ENCODE measurements at places on chromosomes 12 and 14. TPM values are rescaled to one million over a fixed set of nuclear protein-coding genes. Genes with fewer than 3 reads are reported as not detected.

Gene MED13L
- 17.1 TPM for polyA plus RNA-seq

- no peak for DNase-seq
These were observed 493.1 kb upstream of the CCDC196 start for GRCh38 chr14:65993103-65993502.

- DNase-seq = no peak
These were observed 5.0 kb upstream of the SLC38A4 start for GRCh38 chr12:46830731-46831334.

- DNase-seq = peak; percentile 43
These were observed 23.0 kb downstream of the FAM222A start for GRCh38 chr12:109736552-109737108.

GRCh38 chr12:44551631-44552030, 324.5 kb downstream of the NELL2 start:
- no peak for DNase-seq

Gene TMEM30B
- polyA plus RNA-seq = 0.15 TPM

GRCh38 chr12:41264281-41264680, 76.2 kb downstream of the PDZRN4 start:
- peak; percentile 36 for DNase-seq

Gene KCNH3
- 3.2 TPM for polyA plus RNA-seq

DNA sequence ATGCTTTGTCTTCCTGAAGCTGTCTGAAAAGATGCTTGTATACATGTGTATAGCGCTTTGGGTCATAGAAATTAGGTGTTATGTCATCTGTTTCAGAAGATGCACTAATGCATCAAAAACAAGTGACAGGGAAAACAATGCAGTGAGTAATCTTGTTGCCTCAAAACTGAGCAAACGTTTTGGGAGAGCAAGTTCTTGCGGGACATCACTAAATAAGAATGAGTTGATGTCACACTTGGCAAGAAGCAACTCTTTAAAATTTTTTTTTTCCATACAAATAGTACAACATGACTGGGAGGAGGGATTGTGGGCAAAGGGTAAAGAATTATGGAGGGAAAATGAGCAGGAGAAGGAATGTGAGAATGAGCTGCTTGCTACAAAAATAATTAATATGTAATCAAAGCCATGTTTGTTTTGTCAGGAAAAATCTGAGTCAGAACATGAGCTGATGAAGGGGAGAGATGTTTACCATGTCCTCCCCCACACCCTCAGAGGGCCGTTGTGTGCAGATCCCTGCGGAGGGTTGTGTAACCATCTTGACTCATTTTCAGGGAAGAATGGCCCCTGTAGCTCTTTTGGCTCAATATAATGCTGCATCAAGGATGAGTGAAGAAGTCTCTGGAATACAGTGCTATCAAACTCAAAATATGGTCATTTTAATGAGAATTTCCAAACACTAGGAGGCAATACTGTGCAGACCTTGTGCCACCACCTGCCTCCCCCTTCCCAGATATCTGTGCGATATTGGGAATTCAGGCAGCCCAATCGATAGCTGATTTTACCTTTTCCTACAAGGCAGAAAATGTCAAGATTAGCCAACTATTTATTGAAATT, 41.4 kb downstream of the BORCS5 start:
- no peak for DNase-seq

Gene OR4E2
- not detected for polyA plus RNA-seq

DNA sequence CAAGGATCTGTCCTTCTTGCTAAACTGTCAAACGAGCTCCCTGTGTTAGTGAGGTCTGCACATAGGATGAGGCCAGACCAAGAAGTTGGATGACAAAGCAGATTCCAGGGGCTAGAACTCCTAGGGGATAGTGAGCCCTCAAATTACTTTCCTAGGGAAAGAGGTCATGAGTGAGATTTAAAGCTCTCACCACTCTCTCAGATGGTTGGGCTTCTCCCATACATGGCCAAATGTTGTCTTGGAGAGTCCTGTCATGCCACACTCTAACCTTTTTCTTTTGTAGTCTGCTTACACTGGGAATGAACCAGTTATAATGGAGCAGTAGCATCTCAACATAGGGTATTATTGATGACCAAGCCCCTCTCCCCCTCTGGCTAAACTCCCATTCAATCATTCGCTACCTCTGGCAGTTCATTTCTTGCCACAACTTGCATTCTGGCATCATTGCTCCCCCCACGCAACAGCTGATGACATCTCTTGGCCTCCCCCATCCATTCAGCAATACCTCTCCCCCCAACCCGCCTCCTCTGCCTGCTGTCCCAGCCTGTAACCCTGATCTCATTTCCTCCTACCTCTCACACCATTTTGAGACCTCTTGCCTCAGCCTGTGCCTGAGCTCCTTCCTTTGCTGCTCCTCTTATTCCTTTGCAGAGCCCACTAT, 64.7 kb upstream of the CISTR start:
- DNase-seq = no peak

Gene OTOGL
- polyA plus RNA-seq = 0.97 TPM

GRCh38 chr12:119957135-119957534, 31.9 kb upstream of the BICDL1 start:
- DNase-seq = no peak

GRCh38 chr12:954741-955140, 5.2 kb upstream of the RAD52 start:
- no peak for DNase-seq

- DNase-seq = no peak
These were observed 65.9 kb downstream of the FGD6 start for GRCh38 chr12:95151406-95151805.

Gene FAM186B
- 0.16 TPM for polyA plus RNA-seq

Gene DENND5B
- 5.3 TPM for polyA plus RNA-seq

- no peak for DNase-seq
These were observed 22.5 kb upstream of the WSCD2 start for GRCh38 chr12:108106599-108106998.

Gene KRT4
- not detected for polyA plus RNA-seq

DNA sequence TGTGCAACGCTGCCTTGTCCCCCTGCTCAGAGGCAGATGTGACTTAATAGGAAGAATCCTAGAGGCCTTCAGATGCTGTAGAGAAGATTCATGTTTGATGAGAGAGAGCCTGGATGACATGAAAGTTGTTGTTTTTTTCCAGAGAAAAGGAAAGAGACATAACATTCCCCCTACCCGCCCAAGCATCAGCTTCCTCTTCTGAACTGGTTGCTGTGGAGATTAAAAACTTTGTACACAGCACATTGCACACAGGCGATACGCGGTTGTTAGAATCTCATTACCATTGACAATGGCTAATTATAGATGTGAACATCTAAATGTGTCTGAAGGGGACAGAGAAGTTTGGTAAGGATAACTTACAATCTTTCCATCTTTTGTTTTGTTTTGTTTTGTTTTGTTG, 13.6 kb upstream of the ETFBKMT start:
- no peak for DNase-seq

- no peak for DNase-seq
These were observed 12.9 kb downstream of the USP30 start for GRCh38 chr12:109065154-109065852.

DNA sequence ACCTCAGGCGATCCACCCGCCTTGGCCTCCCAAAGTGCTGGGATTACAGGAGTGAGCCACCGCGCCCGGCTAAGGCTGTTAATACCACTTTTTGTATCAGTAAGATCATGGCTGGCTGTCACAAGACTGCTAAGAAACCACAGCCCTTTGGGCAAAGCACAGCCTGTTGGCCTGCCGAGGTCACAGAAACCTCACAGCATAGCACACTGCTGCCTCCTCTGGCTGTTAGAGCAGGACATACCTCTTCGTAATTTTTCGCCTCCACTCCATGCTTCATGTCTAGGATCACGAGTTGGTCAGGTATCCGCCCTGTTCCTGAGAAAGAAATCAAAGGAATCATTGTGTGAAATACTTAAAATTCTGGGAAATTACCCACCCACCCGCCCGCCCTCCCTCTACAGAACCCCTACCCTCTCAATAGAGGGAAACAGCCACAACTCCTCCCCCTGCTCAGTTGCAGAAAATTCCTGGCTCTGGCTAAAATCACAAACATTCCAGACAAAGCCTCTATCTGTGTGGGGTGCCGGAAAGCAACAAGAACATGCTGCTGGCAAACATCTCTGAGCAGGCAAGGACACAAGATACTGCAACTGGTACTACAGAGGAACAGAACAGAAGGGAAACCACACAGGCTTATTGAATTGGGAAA, 20.7 kb upstream of the NEK9 start:
- DNase-seq = no peak

GRCh38 chr12:117403586-117404139, 42.2 kb upstream of the NOS1 start:
- no peak for DNase-seq

GRCh38 chr14:75877884-75878283, 103.9 kb downstream of the TGFB3 start:
- no peak for DNase-seq

DNA sequence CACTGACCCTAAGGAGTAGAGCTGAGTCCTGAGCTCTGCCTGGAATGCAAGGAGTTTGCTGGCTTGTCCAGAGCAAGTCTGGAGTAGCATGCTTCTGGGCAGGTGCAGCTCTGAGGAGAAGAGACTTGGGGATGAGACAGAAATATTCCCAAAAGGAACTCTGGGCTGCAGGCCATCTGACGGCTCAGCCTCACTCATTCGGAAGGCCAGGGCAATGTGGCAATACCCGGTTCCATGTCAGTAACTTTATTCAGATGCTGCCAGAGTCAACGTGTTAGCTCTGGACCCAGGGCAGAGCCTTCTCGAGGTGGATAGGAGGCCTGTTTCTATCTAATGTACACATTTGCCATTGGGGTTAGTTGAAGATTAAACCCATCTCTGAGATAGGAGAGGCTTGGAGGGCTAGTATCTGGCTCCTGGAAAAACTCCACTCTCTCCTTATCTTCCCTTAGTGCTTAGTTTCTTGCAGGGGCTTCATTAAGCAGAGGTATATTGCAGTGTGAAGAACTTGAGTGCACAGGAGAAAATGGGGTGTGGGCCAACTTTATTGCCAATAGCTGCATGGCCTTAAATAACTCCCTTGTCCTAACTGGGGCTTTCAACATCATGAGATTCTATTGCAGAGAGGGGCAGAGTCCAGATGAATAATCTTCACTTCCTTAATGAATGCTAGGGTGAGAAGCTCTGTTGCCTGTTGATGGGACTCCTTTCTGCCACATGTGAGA, 65.6 kb downstream of the NTF3 start:
- DNase-seq = no peak

DNA sequence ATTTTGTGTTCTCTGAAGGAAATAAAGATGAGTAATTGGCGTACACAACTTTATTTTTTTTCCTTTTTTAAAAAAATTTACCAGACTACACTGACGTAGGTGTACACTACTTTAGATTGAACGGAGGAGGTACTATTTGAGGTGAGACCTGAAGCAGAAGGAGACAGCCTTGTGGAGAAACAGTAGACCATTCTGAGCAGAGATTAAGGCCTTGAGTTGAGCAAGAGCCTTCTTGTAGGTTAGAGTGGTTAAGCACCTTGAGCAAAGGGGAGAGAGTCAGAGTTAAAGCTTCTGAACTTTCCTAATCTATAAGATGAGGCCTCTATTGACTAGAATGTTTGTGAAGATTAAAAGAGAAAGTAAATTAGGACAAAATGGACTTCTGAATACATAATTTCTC, 2.5 kb downstream of the LEMD3 start:
- no peak for DNase-seq

Gene GAS2L3
- polyA plus RNA-seq = 1.6 TPM

Gene KLHL28
- 1.3 TPM for polyA plus RNA-seq

DNA sequence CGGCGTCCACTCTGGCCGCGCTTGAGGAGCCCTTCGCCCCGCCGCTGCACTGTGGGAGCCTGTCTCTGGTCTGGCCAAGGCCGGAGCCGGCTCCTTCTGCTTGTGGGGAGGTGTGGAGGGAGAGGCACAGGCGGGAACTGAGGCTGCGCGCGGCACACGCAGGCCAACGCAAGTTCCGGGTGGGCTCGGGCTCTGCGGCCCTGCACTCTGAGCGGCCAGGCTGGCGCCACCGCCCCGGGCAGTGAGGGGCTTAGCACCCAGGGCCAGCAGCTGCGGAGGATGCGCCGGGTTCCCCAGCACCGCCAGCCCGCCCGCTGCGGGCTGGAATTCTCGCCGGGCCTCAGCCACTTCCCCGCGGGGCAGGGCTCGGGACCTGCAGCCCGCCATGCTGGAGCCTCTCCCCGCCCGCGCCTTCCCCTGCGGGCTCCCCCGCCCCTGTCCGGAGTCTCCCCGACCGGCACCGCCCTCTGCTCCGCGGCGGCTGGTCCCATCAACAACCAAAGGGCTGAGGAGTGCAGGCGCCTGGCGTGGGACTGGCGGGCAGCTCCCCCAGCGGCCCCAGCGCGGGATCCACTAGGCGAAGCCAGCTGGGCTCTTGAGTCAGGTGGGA, 921.2 kb upstream of the FOXG1 start:
- peak; percentile 38 for DNase-seq

Gene CLEC7A
- polyA plus RNA-seq = not detected

DNA sequence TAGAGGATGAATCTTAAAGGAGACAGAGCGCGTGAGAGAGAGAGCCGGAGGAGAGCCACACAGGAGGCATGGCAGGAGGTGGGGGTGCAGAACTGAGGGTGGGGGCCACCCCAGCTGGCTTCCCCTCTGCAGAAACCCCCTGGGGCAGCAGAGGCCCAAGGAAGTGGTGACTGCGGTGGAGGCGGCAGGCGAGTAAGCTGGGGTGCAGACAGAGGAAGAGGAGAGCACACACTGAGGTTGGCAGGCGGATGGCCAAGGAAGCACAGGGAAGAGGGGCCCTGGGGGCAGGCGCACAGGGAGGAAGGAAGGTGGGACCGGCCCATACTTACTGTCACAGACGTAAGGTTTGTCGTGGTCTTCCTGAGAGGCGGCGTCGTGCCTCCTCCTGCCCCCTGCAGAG, 179.8 kb downstream of the DPF3 start:
- DNase-seq = no peak

DNA sequence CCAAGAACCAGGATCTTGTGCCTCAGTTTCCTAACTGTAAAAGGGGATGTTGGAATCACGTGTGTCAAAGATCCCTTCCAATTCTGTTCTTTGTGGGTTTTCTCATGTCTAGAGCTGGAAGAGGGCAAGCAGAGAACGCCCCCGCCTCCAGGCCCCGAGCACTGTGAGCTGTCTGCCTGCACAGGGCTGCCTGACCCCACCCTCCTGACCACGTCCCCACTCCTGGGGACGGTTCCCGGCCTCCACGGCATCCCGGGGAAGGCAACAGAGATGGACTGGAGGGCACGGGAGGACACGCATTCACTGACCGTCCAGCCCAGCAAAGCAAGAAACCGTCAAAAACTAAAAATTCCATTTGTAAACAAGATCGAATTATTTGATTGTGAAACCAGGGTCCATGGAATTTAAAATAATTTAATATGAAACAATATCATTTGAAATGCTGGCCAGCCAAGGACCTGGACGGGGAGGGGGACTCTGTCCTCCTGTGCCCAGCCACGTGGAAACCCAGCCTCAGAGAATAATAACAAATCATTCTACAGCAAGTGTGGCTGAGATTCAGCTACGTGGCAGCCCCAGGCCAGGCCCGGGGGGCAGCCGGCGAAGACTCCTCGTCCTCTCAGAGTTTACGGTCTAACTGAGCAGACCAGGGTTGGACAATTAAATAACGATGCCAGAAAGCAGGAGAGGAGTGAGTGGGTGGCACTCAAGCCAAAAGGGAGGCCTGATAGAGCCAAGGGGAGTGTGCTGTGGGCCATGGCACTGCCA, 87.3 kb upstream of the DIO3 start:
- no peak for DNase-seq
